Activated CD4-positive, alpha-beta T cell treated with anti-CD3 and anti-CD28 coated beads, Interleukin-2, amount 50 U/mL, for 1 hour (primary cell): ENCODE measurements at places on chromosomes 3 and 15.

- no peak for DNase-seq
Observed at GRCh38 chr3:107705046-107705445, 182.3 kb downstream of the BBX start.

GRCh38 chr15:56236197-56236596 is 7.5 kb downstream of the RFX7 start:
- no peak for DNase-seq

GRCh38 chr3:15527031-15527459 is 5.5 kb upstream of the COLQ start:
- no peak for DNase-seq

DNA sequence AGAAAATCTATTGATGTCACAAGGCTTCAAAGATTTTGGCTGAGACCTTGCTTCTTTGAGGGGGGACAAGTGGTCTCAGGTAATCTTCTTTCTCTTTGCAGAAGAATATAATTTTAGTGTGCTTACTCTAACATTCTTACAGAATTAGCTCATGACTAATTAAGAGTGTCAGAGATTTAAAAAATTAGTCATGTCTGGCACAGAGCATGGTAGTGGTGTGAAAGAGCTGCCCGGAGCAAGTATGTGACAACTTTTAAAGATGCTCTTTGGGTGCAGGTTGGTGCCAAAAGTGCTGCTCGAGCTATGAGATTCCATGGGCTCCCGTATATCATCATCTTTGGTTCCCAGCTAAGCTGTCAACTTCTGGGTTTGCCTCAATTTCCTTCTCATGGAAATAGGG is 31.1 kb downstream of the CYP19A1 start:
- no peak for DNase-seq

- no peak for DNase-seq
Observed at GRCh38 chr3:176650478-176650877, 546.8 kb downstream of the TBL1XR1 start.

DNA sequence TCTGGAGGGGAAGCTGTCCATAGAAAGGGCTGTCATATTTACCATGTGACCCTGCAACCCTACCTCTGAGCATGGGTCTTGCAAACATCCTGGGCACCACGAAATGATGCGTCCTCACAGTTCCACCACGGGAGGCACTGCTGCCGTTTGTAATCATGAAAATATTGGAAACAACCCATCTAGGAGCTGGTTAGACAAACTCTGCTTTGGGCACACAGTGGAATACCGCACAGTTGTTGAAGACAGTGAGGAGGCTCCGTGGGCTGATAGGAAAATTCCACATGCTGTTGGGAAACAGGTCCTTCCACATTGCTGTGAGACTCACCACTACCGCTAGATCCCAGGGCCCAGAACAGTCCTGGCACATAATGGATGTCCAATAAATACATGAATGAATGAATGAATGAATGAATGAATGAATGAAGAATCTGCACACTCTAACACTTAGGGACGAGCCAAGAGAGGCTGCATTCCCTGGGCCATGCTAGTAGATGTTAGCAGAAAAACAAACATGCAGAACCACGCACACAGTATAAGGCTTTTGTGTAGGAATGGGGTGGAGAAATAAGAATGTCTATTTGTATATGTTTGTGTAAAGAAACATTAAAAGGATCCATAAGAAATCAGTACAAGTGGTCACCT is 40.6 kb downstream of the TPRA1 start:
- no peak for DNase-seq

- DNase-seq = no peak
Observed at GRCh38 chr15:37218351-37218916, 118.1 kb upstream of the MEIS2 start.
